ENCODE measurements at places on chromosomes 5 and 9.

DNA sequence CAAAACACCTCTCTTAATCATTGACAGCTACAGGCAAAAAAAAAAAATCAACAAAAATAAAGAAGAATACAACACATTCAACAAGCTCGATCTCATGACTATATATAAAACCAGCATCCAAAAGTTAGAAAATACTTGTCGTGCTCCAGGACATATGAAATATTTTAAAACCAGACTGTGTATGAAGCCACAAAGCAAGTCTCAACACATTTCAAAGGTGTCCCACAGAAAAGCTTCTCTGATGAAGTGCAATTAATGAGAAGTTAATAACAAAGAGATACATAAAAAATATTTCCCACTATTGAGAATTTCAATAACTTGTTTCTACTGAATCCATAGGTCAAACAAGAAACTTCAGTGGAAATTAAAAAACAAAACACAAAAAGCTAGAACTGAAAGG is 178.7 kb downstream of the PLK2 start:
- no peak for DNase-seq

DNA sequence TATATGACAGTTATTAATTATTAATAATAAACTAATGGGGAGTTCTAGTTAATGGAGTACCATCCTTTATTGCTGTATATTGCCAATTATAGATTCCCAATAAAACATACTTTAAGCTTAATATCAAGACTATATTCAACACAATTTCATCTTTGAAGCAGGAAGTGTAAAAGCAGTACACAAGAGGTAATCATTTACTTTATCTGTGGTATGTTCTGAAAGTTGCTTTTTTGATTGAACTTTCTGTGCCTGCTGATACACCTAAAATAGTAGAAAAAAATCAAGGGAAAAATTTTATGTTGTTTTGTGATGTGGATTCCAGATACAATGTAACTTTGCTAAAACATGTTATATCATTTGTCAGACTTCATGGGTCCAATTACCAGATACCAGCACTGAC is 58.0 kb downstream of the ACO1 start:
- DNase-seq, result no peak

GRCh38 chr5:14580398-14581034 is 1.1 kb upstream of the OTULINL start:
- DNase-seq, result no peak

- no peak for DNase-seq
These were observed 51.2 kb upstream of the TESK1 start for GRCh38 chr9:35553670-35554543.

DNA sequence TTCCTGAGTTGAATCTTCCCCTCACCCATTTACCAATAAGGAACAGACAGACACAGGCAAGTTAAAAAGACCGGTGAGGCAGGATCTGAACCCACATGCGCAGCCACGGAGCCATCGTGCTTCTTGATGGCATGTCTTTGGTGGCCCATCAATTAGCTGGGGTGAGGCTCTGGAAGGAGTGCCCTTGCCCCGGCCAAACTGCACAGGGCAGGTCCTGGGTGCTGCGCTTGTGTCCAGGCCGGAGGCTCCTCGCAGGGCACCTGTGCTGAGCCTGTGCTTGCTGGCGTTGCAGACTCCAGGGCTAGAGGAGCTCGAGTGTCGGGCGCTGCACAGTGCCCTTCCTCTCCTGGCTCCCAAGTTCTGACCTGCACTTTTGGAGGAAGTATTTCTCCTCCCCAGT is 66.4 kb downstream of the PSMB7 start:
- DNase-seq, result no peak

Measured in stimulated activated CD8-positive, alpha-beta memory T cell treated with anti-CD3 and anti-CD28 coated beads, Interleukin-2, amount 100 ng/mL, for 1 hour (primary cell).